ENCODE measurements at places on chromosomes 12 and 14.

DNA sequence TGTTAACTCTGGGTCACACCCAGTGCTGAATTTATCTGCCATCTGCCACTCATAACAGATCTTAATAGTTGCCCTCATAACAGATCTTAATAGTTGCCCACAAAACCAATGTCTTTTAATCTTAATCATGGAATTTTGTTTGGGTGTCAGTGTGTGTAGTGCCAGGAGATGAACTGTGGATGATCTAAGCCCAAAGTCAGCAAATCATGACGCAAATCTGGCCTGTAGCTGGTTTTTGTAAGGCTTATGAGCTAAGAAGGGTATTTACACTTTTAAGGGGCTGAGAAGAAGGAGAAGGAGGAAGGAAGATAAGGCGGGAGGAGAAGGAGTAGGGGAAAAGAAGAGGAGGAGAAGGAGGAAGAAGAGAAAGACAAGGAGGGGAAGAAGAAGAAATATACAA lies 10.0 kb upstream of the IL26 start:
- DNase-seq: no peak

- no peak for DNase-seq
Observed at GRCh38 chr14:74161526-74162158, 76.9 kb downstream of the LIN52 start.

DNA sequence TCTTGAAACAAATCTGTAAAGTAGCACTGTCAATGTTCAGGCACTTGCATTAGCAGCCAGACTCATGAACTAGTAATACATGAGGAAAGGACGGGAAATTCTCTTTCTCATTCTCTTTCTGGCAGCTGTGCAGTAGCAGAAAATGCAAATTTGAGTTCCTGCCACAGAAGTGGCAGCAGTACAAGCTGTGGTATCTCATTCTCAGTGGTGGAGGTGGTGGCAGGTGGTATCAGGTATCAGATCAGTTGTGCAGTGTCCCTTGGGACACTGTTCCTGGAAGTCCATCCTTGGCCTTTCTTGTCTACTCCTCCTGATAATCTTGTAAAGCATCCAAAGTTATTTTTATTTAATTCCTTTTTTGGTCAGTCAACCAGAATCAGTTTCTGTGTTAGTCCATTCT lies 103.0 kb downstream of the C12orf42 start:
- DNase-seq: no peak

GRCh38 chr12:92602476-92602875 lies 100.3 kb upstream of the PLEKHG7 start:
- peak; percentile 13 for DNase-seq
